Non-pigmented ciliary epithelial cell (primary cell): ENCODE measurements at places on chromosomes 1 and 21.

DNA sequence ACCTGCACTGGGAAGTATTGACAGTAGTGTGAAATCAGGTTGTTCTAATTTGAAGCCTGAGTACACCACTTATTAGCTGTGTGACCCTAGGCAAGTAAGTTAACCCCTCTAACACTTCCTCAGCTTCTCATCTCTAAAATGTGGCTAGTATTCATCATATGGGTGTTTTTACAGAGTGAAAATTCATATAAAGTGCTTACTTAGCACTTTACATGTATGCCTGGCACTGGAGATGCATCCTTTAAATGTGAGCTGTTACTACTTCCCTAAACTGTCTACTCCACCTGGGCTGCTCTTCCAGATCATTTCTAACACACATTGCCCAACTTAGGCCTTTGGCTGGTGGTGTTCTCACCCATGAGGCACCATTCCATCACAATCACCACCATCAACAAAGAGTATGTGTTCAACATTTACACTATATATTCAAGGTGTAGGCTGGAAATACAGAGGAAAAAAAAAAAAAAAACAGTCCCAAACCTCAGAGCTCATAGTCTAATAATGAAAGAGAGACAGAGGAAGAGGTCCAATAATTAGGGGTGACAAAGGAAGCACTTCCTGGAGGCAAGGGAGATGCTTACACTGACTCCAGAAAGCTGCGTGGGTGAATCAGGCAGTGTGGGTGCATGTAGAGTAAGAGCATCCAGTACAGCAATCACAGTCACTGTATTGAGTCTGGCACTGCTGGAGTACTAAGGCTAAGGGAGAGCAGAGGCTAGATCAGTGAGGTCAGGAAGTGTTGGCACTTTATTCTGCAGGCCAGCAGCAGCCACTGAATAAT, 3.6 kb downstream of the STX6 start:
- DNase-seq = no peak

GRCh38 chr1:160232911-160233310, 27.7 kb downstream of the PEA15 start:
- DNase-seq = no peak

GRCh38 chr1:201307760-201308499, 24.6 kb downstream of the PKP1 start:
- no peak for DNase-seq

DNA sequence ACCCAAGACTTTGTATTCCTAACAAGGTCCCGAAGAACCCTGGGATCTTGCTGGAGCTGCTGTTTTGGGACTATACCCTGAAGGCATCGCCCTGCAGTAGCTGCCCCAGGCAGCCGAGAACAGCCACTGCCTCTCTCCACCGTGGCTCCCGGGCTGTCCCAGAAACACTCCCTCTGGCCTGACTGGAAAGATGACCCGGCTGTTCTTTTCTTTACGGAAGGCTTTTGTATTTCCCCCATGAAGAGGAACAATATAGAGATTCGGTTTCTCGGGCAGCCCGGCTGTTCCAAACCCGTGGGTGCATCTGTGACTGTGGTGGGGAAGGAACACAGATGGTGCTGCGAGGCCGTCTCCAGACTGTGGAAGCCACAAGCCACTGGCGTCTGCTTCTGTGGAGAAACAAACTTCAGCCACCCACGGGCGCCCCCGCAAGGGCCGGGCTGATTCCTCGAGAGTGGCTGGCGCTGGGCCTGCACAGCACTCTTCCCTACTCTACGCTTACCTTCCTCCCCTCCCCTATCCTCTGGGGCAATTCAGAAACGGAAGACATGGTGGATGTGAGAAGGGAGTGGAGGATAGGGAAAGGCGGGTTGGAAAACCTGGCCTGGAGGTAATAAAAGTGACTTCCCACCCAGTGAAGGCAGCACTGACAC, 33.7 kb upstream of the VASH2 start:
- no peak for DNase-seq

GRCh38 chr1:214550857-214551435, 456 bp downstream of the PTPN14 start:
- DNase-seq = no peak
